ENCODE measurements at places on chromosomes 2 and 18. TPM values are rescaled to one million over a fixed set of nuclear protein-coding genes. Genes with fewer than 3 reads are reported as not detected.

The APOB gene
- polyA plus RNA-seq: 0.27 TPM

The DCDC2C gene
- polyA plus RNA-seq: 0.73 TPM

DNA sequence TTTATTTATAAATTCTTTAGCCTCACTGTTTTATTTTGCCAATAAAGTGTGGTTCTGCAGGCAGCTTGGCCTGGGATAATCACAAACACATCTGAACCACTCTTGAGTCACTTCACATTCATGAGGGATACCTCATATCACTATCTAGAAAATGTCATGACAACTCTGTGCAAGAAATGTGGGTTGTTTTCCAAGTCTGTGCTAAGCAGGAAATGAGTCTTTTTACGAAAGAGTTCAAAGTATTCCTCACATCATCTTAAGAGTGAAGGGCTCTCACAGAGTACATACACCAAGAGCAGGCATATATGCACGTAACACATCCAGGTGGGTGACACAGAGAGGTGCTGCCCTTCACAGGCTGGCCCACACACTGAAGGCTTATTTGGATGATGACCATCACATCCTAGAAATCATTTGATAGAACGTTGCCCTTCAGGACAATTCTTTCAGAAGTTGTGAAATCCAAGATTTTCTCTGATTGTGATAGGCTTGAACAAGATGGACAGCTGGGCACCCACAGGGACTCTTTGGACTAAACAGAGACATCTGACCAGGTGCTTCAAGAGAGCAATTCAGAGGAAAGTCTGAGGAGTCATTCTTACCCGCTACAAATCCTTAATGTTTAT lies 811.1 kb upstream of the LRATD1 start:
- no peak for DNase-seq

The TFPI gene
- 72.9 TPM for polyA plus RNA-seq

GRCh38 chr2:6082625-6083018 lies 390.4 kb downstream of the SOX11 start:
- no peak for DNase-seq

The ZNF521 gene
- 54.8 TPM for polyA plus RNA-seq

The AMER3 gene
- polyA plus RNA-seq: 11.4 TPM

Data from spinal cord (tissue), 10 donors.